Activated CD8-positive, alpha-beta T cell treated with anti-CD3 and anti-CD28 coated beads for 36 hours (primary cell): ENCODE measurements at places on chromosomes 13 and 19. TPM values are rescaled to one million over a fixed set of nuclear protein-coding genes. Genes with fewer than 3 reads are reported as not detected.

DNA sequence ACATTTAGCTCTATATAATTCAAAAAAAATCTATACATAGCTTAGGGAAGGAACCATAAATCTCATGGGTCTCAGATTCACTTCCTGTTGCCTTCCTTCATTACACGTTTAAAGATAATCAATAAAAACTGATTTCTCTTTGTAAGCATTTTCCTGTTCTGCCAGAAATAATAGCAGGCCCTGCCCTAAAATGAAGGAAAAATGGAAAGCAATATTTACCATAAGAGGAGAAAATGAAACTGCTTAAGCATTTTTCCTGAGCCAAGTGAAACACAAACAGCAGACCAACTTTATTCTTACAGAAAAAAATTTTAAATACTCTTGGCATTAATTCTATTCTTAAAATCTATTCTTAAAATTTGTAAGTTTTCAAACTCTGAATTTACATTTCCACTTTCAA lies 4.0 kb downstream of the LHFPL6 start:
- DNase-seq = no peak
- H3K27me3 ChIP-seq = peaks cover 39% of the 10 kb centered on the region
- H3K4me3 ChIP-seq = no peak overlapping the region
- no peak overlapping the region for H3K27ac ChIP-seq
- no peaks in the 10 kb centered on the region for H3K36me3 ChIP-seq

DNA sequence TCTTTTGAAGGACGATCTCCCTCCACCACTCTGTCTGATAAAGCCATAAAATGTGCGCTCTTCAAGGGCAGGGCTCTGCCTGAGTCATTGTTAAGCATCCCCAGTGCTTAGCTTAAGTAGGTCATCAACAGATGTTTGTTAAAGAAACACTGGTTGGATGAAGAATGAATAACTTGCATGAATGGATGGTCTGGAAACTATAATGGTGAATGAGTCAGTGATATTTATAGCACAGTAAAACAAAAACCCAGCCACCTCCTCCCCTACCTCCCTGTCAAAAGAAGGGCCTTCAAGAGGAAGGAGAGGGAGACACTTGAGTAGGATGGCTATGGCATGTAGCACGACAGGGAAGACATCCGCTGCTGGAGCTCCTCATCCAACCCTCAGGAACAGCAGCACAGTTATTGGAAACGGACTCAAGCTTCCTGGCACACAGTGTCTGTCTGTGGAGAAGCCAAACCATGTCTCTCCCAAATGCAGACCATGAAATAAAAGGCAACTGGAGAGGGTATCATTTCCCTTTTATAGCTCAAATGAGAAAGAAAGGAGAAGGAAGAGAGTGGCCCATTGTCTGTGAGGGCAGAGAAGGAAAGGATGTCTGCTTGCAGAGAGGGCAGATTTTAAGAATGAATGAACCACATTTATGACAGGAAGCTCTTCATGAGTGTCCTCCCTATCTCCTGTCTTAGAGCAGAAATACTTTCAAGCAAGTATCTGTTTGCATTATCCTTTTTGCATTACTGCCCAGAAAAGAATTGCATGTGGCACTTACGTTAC lies 183.5 kb upstream of the UBL3 start:
- no peaks in the 10 kb centered on the region for H3K4me1 ChIP-seq
- H3K27ac ChIP-seq = no peak overlapping the region

GRCh38 chr13:28136916-28137315 lies 1.4 kb upstream of the PAN3 start:
- peaks cover 22% of the 10 kb centered on the region for H3K4me1 ChIP-seq
- DNase-seq = peak; percentile 30
- peaks cover 9% of the 10 kb centered on the region for H3K36me3 ChIP-seq
- peak overlapping the region; percentile 91 for H3K4me3 ChIP-seq
- H3K27me3 ChIP-seq = no peaks in the 10 kb centered on the region

- no peak overlapping the region for H3K27ac ChIP-seq
- H3K4me1 ChIP-seq = peaks cover 5% of the 10 kb centered on the region
- H3K36me3 ChIP-seq = no peaks in the 10 kb centered on the region
- H3K27me3 ChIP-seq = peaks cover 2% of the 10 kb centered on the region
Measured at GRCh38 chr13:105545811-105546210, 989.7 kb downstream of the EFNB2 start.

GRCh38 chr13:23824371-23824770 lies 64.8 kb downstream of the MIPEP start:
- no peak overlapping the region for H3K27ac ChIP-seq
- H3K4me1 ChIP-seq = no peaks in the 10 kb centered on the region
- no peaks in the 10 kb centered on the region for H3K27me3 ChIP-seq
- H3K4me3 ChIP-seq = no peak overlapping the region
- H3K36me3 ChIP-seq = peaks cover 18% of the 10 kb centered on the region

- H3K27me3 ChIP-seq = no peaks in the 10 kb centered on the region
- no peak overlapping the region for H3K27ac ChIP-seq
- H3K36me3 ChIP-seq = peaks cover 6% of the 10 kb centered on the region
- H3K4me3 ChIP-seq = no peak overlapping the region
- peaks cover 22% of the 10 kb centered on the region for H3K4me1 ChIP-seq
Measured at GRCh38 chr19:48807590-48808308, 3.1 kb downstream of the BCAT2 start.

DNA sequence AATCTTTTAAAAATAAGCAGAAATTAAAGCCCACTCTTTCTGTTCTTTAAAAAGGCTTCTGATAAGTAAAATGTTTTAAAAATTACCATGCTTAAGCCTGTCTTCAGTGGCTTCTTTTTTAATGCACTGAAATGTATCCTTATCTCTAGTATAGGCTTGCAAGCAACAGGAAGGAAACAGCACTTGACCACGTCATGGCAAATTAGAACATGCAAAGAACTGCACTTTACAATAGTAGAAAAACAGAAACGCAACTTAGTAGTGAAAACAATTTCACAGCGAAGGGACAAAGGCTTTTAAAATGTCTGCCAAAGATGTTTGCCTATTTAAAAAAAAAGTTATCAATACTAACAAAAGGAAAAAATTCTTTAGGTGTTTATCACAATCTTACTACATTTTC lies 36.3 kb downstream of the ELF1 start:
- DNase-seq = peak; percentile 76
- H3K27me3 ChIP-seq = no peaks in the 10 kb centered on the region
- peak overlapping the region; percentile 99 for H3K4me3 ChIP-seq
- peaks cover 46% of the 10 kb centered on the region for H3K4me1 ChIP-seq

GRCh38 chr19:38704488-38705026 lies 39.7 kb downstream of the CAPN12 start:
- peaks cover 11% of the 10 kb centered on the region for H3K36me3 ChIP-seq
- H3K4me3 ChIP-seq = no peak overlapping the region
- DNase-seq = no peak
- H3K27ac ChIP-seq = no peak overlapping the region
- no peaks in the 10 kb centered on the region for H3K4me1 ChIP-seq

Gene GRWD1
- total RNA-seq = 49.4 TPM

Gene PRR20E
- not detected for total RNA-seq

Gene PDE4C
- 0.38 TPM for total RNA-seq

Gene CCDC9
- 24.4 TPM for total RNA-seq
